ENCODE measurements at places on chromosomes 11 and 22.

GRCh38 chr22:24104307-24105012 is 76.8 kb upstream of the SUSD2 start:
- no peak for DNase-seq

GRCh38 chr11:95575517-95575916 is 214.1 kb downstream of the FAM76B start:
- no peak for DNase-seq

DNA sequence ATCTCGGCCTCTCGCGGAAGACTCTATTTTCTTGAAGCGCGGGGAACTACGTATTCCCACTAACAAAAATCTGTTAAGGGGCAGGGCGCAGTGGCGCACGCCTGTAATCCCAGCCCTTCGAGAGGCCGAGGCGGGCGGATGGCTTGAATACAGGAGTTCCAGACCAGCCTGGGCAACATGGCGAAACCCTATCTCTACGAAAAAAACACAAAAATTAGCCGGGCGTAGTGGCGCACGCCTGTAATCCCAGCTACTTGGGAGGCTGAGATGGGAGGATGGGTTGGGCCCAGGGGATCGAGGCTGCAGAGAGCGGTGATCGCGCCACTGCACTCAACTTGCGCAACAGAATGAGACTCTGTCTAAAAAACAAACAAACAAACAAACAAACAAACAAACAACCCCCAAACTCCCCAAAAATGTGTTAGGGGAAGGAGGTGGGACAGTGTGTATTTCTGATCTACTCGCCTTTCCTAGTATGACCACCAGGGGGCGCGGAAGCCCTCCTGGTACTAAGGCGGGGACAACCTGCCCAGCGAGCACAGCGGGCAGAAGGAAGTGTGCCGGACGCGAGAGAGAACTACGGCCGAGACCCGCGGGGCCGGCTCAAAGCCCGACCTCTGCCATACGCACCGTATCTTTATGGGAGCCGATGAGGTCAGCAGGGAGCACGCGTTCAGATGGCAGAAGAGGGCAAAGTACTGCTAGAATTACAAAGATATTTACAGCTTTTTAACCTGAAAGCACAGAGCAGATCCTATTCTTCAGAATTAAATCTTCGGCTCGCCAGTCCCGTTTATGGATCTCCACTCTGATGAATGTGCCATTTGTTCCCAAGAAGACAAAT is 1.3 kb upstream of the STX3 start:
- peak; percentile 65 for DNase-seq

GRCh38 chr11:79017811-79018210 is 423.0 kb downstream of the TENM4 start:
- DNase-seq, result no peak

DNA sequence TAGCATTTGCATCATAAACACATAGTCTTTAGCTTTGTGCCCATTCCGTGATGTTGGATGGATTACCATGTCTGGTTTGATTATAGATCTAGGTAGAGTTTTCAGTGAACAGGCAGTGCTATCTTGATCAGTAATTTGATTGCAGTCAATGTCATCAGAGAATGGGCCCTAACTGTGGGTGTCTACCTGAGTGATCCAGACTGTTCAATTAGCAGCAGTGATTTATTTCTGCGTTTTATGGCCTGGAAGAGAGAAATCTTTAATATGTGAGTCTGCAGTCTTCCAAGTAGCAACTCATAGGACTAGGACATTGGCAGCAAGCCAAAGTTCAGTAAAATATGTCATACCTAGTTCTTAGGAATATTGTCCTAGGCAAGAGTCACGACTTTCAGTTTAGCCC is 80.3 kb downstream of the CASP12 start:
- DNase-seq, result no peak

DNA sequence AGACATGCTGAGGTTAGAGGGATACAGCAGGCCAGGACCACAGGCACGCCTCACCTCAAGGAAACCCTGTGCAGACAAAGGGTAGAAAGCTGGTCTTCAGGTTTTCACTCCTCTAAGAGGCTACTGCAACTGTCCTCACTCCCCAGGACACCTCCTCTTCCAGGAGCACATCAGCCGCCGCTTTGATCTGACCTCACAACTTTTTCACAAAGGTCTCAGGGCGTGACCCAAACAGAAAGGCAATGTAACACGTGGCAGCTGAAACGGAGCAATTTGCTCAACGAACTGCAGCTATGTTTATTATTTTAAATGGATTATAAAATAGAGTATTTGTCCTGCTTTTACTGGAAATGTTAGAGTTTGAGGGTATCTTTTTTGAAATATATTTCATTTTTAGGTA is 46.1 kb downstream of the LARGE1 start:
- no peak for DNase-seq

- no peak for DNase-seq
Measured at GRCh38 chr11:20048246-20048645, 112.0 kb downstream of the DBX1 start.

DNA sequence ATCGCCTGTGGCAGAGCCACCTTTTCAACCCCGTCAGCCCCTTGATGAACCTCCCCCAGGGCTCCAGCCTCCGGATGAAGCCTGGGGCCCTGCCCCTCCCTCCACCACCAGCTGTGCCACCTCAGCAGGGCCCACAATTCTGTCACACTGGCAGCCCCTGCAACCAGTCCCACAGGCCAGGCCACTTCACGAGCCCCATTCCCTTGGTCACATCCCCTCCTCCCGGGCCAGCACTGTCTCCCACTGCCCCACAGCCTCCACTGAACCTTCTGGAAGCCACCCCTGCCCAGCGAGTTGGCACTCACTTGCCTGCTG is 19.9 kb downstream of the OSBPL5 start:
- no peak for DNase-seq

- DNase-seq, result no peak
Measured at GRCh38 chr11:87662287-87662686, 513.0 kb downstream of the RAB38 start.

DNA sequence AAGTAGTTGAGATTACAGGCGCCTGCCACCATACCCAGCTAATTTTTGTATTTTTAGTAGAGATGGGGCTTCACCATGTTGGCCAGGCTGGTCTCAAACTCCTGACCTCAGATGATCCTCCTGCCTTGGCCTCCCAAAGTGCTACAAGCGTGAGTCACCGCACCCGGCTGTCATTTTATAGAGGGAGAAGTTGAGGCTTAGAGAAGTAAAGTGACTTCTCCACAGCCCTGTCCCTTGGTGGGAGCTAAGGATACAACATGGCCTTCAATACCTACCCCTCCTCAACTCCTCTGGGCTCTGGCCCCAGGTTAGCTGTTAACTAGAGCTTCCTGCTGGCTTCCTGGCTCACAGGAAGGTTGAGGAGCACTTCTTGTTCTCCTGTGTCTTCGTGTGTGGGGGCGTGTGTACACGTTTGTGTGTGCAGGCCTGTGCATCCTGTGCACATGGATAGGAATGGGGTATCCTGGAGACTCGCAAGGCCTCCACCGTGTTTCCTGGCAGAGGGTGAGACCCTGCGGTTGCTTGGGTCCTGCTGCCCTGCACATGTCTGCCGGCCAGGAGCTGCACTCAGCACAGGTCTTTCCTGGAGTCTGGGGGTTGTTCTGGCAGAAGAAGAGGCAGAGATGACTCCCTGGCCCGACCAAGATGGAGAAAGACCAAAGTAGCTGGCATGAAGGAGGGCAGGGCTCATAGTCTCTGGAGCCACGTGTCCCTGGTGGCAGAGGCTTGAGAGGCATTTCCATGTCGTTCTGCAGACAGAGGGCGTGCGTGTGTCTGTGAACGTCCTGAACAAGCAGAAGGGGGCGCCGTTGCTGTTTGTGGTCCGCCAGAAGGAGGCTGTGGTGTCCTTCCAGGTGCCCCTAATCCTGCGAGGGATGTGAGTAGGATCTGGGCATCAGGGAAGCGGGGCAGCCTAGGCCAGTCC is 2.4 kb downstream of the SIDT2 start:
- DNase-seq, result peak; percentile 30

- peak; percentile 14 for DNase-seq
Measured at GRCh38 chr11:82867495-82868082, 32.6 kb downstream of the PRCP start.

GRCh38 chr11:883527-883926 is 27.1 kb downstream of the CHID1 start:
- no peak for DNase-seq

- DNase-seq, result no peak
Measured at GRCh38 chr11:7579361-7579791, 65.6 kb downstream of the PPFIBP2 start.
